ENCODE measurements at places on chromosomes 5 and 9.

- no peak for DNase-seq
Observed at GRCh38 chr5:86546044-86546443, 71.7 kb upstream of the COX7C start.

DNA sequence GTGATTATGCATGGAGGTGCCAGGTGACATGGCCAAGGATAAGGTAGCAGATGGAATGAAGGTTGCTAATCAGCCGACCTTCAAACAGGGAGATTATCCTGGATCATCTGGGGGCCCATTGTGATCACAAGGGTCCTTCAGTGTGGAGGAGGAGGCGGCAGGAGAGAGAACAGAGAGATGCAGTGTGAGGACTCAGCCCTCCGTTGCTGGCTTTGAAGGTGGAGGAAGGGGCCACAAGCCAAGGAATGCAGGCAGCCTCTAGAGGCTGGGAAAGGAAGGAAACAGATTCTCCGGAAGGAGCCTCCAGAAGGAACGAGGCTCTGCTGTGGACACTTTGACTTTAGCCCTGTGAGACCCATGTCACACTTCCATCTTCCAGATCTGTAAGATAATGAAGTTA, 27.4 kb upstream of the EEIG1 start:
- no peak for DNase-seq

GRCh38 chr9:14158916-14159315, 155.0 kb downstream of the NFIB start:
- no peak for DNase-seq

- DNase-seq: no peak
Observed at GRCh38 chr5:116297296-116297814, 212.5 kb downstream of the COMMD10 start.

GRCh38 chr9:4678679-4679267, 596 bp upstream of the CDC37L1 start:
- no peak for DNase-seq

DNA sequence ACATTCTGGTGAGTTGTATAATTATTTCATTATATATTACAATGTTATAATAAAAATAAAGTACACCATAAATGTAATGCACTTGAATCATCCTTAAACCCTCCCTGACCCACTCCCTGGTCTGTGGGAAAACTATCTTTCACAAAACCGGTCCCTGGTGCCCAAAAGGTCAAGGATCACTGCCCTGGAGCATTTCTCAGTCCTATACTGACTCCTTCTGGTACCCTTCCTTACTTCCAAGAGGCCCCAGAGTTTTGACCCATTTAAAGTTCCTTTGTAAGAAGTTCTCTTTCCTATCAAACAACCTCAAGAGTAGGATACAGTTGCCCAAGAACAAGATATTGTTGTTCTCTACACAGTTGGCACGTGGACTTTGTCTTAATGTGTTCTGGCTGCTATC, 88.9 kb upstream of the TRPM3 start:
- no peak for DNase-seq

DNA sequence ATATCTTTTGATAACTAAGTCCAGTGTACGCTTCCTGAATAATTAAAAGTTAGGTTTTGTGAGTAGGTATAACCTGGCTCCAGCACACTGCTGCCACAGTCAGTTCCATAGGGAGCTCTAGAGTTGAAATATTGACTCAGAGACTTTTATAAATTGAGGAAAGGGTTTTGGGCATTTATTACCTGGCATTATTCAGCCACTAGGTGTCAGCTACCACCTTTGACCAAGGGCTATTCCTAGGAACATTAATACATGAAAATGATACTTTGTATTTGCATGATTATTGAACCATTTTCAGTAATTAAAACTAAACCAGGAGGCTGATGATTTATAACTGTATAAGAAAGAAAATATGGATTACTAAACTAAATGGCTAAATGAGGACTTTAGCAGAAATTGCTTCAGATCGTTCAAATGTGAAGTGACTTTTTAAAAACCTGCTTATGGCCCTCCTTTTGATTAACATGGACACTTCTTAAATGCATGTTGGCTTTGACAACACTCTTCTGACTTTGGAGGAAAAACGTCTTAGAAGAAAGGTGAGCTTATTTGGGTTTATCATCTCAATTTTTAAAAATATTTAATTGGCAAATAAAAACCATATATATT, 83.0 kb downstream of the SMC2 start:
- DNase-seq: no peak

DNA sequence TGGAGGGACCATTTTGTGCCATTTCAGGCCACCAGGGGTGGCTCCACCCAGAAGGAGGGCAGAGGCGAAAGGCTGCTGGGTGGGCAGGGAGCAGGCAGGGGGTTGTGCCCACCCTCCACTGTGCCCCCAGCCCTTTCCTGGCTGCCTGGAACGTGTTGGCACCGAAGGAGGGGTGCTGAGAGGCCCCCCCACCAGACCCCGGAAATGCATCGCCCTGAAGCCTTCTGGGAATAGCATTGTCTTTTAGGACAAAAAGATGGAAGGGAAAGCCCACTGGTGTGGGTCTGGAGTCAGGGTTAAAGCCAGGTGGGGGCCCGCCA, 5.1 kb downstream of the NOXA1 start:
- DNase-seq: no peak

GRCh38 chr9:14912859-14913258, 2.6 kb upstream of the FREM1 start:
- DNase-seq: no peak

GRCh38 chr9:91825866-91826265, 124.2 kb downstream of the ROR2 start:
- no peak for DNase-seq

DNA sequence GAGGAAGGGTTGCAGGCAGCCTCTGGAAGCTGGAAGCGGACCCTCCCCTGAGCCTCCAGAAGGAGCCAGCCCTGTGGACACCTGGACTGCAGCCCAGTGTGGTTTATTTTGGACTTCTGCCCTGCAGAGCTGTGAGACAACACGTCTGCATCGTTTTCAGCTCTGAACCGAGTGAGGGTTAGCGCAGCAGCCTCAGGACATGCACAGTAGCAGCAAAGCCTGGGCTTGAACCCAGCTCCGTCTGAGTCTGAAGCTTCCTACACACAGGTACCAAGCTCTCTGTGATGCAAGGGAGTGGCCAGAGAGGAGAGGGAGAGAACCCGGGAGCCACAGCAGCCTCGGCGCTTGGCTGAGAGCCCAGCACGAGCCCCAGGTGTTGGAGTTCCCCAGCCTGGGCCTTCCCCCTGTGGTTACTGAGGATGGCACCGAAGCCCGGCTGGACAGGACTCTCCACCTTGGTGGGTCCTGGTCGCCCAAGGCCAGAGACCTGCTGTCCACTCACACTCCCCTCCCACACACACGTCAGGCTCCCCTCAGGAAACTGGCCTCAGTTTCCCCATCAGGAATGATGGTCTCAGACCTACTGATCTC, 128.2 kb downstream of the OLFM1 start:
- no peak for DNase-seq

- no peak for DNase-seq
Observed at GRCh38 chr5:43729846-43730478, 127.0 kb downstream of the NNT start.

DNA sequence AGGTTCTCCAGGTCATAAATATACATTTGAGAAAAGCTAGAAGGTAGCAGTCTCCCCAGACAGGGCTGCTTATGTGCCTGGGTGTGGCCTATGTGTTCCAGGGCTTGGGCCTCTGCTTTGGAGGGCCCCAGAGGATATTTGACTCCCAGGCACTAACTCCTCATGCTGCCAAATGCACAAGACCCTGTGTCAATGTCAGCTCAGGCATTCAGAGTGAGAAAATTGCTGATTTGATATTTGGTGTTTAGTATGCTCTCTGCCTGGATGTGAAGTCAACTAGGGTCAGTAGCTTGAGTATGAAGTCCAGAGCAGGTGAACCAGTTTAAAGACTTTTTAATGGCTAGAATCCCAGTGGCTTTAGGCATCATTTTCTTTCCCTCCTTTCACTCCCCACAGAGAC, 57.5 kb upstream of the IL7R start:
- DNase-seq: no peak

- no peak for DNase-seq
Observed at GRCh38 chr9:109846776-109847175, 66.8 kb downstream of the PALM2AKAP2 start.

GRCh38 chr9:19271081-19271480, 40.6 kb downstream of the DENND4C start:
- DNase-seq: no peak

DNA sequence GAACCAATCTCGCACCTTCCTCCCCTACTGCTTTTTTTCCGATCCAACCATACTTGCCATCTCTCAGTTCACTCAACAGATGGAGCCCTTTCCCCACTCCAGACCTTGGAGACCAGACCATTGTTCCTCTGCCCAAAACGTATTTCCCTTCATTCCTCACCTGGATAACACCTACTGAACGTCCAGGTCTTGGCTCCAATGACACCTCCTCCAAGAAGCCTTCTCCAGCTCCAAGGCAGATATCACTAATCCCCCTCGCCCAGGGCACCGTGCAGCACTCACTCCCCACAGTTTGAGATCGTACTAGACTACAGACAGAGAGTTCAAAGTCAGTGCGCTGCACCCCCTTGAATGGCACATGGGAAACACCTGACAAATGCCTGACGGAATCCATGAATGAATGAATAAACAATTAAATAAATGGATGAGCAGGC, 47.1 kb upstream of the AKNA start:
- no peak for DNase-seq

DNA sequence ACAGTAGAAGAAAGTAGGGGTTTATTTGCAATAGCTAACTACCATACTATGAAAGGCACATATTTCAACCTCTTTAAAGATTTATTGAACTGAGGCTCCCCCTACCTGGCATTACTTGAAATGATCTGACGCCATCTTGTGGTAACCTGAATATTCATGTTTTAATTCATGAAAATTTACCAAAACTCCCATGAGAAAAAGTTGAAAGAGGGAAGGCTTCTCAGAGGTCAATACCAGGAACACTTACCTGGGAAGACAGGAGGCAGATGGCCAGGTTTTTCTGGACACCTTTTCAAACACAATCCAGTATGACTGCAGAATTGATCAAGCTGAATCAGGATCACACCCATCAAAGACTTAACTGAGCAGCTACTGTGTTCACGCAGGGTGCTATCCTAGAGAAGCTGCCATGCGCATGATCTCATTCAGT, 9.4 kb downstream of the PRELID2 start:
- no peak for DNase-seq

GRCh38 chr5:15510092-15510491, 10.1 kb downstream of the FBXL7 start:
- DNase-seq: peak; percentile 81

DNA sequence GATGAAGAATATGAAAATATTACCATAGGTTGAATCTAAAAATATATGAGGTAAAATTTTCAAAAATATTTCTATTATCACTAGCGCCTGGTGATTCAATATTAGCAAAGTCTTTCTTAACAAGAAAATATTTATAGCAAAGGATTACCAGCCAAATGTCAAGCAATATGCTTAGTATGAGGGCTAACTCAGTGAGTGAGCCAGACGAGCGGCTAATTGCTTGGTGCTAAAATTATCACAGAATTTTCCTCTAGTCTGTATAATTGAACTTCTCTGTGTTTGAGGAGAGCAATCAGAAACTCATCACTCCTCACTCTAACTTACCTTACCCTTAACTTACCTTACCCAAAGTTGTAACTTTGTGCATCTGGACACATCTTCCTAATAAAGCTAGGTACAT, 304.9 kb upstream of the PRR16 start:
- no peak for DNase-seq

- no peak for DNase-seq
Observed at GRCh38 chr5:73112359-73112758, 8.0 kb upstream of the TMEM171 start.

DNA sequence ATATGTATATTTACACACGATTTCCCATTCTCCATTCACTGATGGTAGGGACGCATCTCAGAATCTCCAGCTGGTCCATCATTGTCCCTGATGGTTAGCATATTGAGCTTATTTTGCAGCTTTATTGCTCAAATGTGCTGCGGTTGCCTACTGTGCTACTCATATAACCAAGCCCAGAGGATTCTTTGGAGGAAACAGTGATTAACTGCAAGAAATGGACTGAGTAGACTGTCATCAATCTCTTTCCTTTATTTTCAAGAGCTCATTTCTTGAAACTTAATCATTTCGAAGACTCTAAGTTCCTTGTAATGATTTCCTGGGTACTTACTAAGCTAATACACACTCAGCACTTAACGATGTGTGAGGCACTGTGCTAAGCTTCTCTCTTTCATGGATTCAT, 119.0 kb downstream of the MAT2B start:
- DNase-seq: no peak

- DNase-seq: no peak
Observed at GRCh38 chr9:130526854-130527650, 52.3 kb upstream of the FUBP3 start.

- DNase-seq: no peak
Observed at GRCh38 chr5:74286734-74287695, 353.5 kb downstream of the ENC1 start.

- no peak for DNase-seq
Observed at GRCh38 chr9:131629825-131630204, 84.5 kb downstream of the PRRT1B start.

DNA sequence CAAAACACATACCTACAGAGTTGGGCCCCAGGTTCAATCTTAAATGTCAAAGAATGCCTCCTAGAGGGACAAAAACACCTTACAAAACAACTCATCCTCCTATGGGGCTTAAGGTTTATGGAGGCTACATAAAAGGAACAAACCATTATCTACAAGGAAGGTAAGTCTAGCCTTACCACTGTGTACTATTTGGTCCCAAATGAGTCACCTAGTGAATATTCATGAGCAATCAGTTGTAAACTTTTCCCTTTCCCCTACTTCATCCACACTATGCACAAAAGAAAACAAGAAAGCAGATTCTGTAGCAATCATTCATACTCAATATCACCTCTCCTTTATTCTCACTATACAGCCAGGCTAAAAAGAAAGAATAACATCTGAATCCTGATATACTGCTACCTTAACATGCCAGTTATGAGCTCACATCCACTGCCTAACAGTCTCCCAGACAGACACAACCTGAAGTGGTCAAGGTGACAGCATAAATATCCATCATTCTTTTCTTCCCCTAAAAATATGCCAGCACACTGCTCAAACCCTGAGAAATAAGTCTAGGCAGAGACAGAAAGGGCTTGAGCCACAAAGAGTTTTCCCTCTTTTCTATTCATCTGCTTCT, 6.2 kb downstream of the OXCT1 start:
- no peak for DNase-seq

DNA sequence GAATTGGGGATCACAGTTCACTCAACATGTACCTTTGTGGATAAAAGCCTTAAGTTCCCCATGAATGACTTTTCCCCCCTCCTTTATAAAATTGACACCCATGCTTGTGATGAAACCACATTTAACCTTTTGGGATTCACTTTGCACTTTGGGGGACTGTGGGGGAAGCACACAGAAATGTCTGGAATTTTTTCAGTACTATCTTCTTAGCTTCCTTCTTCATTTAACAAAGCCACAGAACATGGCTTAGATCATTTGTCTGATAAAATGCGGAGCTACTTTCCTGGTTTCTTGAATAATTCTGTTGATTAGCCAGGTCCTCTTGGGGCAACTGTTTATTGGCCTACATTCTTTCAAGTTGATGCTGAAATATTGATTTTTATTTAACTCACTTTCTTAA, 29.9 kb downstream of the TNFSF15 start:
- DNase-seq: no peak
